ENCODE measurements at places on chromosomes 7 and 10. TPM values are rescaled to one million over a fixed set of nuclear protein-coding genes. Genes with fewer than 3 reads are reported as not detected.

NODAL gene
- not detected for total RNA-seq

AFAP1L2 gene
- 1.7 TPM for total RNA-seq

KCNMA1 gene
- total RNA-seq, result 1.1 TPM

DPP6 gene
- total RNA-seq, result not detected

AMPH gene
- total RNA-seq, result not detected

SUPV3L1 gene
- 30.4 TPM for total RNA-seq

AKR1C2 gene
- total RNA-seq, result 2.0 TPM

ATG9B gene
- under 0.01 TPM for total RNA-seq

OR6V1 gene
- not detected for total RNA-seq

PAPOLB gene
- total RNA-seq, result 0.27 TPM

TAS2R41 gene
- total RNA-seq, result not detected

INA gene
- 0.29 TPM for total RNA-seq

ITGB8 gene
- 5.5 TPM for total RNA-seq

CACNA2D1 gene
- total RNA-seq, result 102 TPM

TMEM273 gene
- total RNA-seq, result 4.7 TPM

SNCG gene
- total RNA-seq, result 21.4 TPM

AKR1B1 gene
- 186 TPM for total RNA-seq

ADCY1 gene
- 0.40 TPM for total RNA-seq

NUTM2A gene
- total RNA-seq, result 0.14 TPM

FRMPD2 gene
- total RNA-seq, result 0.07 TPM

AEBP1 gene
- 4.5 TPM for total RNA-seq

POU6F2 gene
- total RNA-seq, result not detected

ATOH7 gene
- total RNA-seq, result not detected

CFAP46 gene
- 2.4 TPM for total RNA-seq
